ENCODE measurements at places on chromosomes 6 and 20. TPM values are rescaled to one million over a fixed set of nuclear protein-coding genes. Genes with fewer than 3 reads are reported as not detected.

The SLC25A27 gene
- total RNA-seq, result 7.4 TPM

The MYH7B gene
- total RNA-seq, result 1.2 TPM

The TBC1D32 gene
- total RNA-seq, result 7.8 TPM

The PTK7 gene
- 9.7 TPM for total RNA-seq

The SCGN gene
- total RNA-seq, result 11.4 TPM

The OR2J3 gene
- not detected for total RNA-seq

The TCP11 gene
- total RNA-seq, result not detected

The ANKRD66 gene
- not detected for total RNA-seq

The PHIP gene
- total RNA-seq, result 17.9 TPM

The MLN gene
- not detected for total RNA-seq

The HLA-DOB gene
- 0.64 TPM for total RNA-seq

The CCN5 gene
- total RNA-seq, result 9.4 TPM

The TSBP1 gene
- total RNA-seq, result not detected

The NKX2-4 gene
- not detected for total RNA-seq

The SOX4 gene
- total RNA-seq, result 28.9 TPM

The TRAPPC3L gene
- total RNA-seq, result not detected

The OR2H2 gene
- not detected for total RNA-seq

The SLC17A1 gene
- not detected for total RNA-seq

The OPN5 gene
- not detected for total RNA-seq

The NPEPL1 gene
- 30.3 TPM for total RNA-seq

The SLC12A5 gene
- not detected for total RNA-seq

The ELOVL2 gene
- total RNA-seq, result not detected

The RCAN2 gene
- total RNA-seq, result 9.8 TPM

The TP53TG5 gene
- total RNA-seq, result 0.85 TPM

The MUC22 gene
- not detected for total RNA-seq

The SLC13A3 gene
- 0.92 TPM for total RNA-seq

The ZNF318 gene
- 13.2 TPM for total RNA-seq

The GTSF1L gene
- total RNA-seq, result not detected

The TRIM40 gene
- total RNA-seq, result 13.2 TPM

Data from left colon (tissue), 2 donors.